Fibroblast of skin of left biceps (primary cell): ENCODE measurements at places on chromosomes 13 and 19.

DNA sequence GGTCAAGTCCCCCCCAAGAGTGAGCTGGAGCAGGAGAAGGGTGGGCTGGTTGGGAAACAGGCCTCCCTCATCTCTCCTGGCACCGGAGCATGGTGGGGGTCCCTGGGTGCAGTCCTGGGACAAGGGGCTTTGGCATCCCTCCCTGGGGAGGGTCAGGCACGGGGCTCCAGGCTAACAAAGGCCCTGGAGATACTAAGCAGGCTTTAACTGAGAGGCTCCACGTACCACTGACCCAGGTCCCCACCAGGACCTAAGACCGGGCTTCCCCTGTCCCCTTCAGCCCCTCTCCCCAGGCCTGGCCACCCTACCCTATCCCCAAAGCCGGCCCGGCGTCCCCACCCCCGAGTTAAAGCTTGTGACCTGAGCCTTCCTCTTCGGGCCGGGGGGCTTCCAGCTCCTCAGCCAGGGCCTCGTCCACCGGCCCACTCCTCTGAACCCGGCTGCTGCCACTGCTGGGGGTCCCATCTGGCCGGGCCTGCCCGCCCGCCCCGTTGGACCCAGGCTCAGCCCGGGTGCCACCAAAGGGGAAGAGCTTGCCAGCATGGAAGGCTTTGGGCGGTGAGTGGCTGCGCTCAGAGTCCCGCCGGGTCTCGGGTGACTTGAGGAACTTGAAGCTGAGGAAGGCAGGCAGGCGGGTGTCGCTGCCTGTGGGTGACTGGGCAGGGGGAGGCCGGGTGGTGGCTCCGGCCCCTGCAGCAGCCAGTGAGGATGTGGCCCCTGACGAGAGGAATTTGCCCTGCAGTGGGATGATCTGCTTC, 10.1 kb downstream of the ANO8 start:
- no peak for DNase-seq

DNA sequence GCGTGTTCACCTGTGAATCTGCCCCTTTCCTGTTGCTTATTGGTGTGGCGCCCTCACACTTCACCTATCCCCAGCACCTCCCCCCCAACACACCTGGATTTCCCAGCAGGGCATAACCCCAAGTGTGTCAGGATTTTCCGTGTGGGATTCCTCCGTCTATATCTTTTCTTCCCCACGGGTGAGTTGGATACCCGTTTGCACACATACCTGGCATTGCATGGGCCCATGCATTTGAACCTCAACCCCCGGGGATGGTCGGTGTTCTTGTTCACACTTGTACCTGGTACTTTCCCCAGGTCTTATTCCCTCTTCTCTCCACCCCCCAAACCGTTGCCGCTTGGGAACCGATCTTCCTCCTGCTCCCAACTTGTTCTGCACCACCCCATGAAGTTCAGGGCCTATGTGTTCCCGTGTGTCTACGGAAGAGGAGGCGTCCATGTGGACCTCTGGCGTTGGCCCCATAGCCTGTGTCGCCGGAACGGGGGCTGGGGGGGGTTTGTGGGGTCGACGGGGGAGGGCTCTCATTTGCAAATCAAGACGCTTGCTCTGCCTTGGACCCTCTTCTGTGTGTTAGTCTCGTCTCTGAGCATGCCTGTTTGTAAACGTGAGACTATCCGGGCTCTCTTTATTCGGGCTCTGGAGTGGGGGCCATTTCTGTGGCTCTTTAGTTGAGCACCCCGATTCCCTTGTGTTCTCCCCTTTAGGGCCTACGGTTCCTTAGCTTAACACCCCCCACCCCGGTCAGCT, 1.7 kb downstream of the PRR12 start:
- no peak for DNase-seq

- peak; percentile 11 for DNase-seq
Measured at GRCh38 chr13:52455677-52456041, 381 bp downstream of the CKAP2 start.

GRCh38 chr13:47168066-47168465, 271.2 kb upstream of the HTR2A start:
- DNase-seq, result peak; percentile 62
